Aortic smooth muscle cell (primary cell): ENCODE measurements at places on chromosomes 2 and 18. TPM values are rescaled to one million over a fixed set of nuclear protein-coding genes. Genes with fewer than 3 reads are reported as not detected.

Gene SERPINB2
- total RNA-seq = 2.4 and 19.8 TPM in 2 replicates

Gene RAX
- total RNA-seq = not detected in 2 replicates

Gene GPR45
- not detected in 2 replicates for total RNA-seq

Gene CREB1
- 31.7 and 38.0 TPM in 2 replicates for total RNA-seq

Gene HOXD9
- total RNA-seq = not detected in 2 replicates

Gene SOX11
- not detected in 2 replicates for total RNA-seq

Gene ERICH2
- not detected in 2 replicates for total RNA-seq

Gene HJURP
- 8.2 and 20.3 TPM in 2 replicates for total RNA-seq

Gene MAP3K2
- 22.5 and 28.7 TPM in 2 replicates for total RNA-seq
